ENCODE measurements at places on chromosomes 1 and 21.
A peak's percentile ranks its signal among the peaks of the same experiment; 100 is the strongest.

- no peak for DNase-seq
Measured at GRCh38 chr1:44884746-44885145, 41.7 kb upstream of the PTCH2 start.

GRCh38 chr1:152110860-152111514 lies 4.3 kb downstream of the TCHH start:
- DNase-seq = peak; percentile 31

- DNase-seq = no peak
Measured at GRCh38 chr1:53964109-53964508, 18.0 kb downstream of the LRRC42 start.

GRCh38 chr21:17085707-17086106 lies 427.1 kb upstream of the CXADR start:
- DNase-seq = no peak

- no peak for DNase-seq
Measured at GRCh38 chr21:44294391-44295162, 5.3 kb upstream of the PFKL start.

DNA sequence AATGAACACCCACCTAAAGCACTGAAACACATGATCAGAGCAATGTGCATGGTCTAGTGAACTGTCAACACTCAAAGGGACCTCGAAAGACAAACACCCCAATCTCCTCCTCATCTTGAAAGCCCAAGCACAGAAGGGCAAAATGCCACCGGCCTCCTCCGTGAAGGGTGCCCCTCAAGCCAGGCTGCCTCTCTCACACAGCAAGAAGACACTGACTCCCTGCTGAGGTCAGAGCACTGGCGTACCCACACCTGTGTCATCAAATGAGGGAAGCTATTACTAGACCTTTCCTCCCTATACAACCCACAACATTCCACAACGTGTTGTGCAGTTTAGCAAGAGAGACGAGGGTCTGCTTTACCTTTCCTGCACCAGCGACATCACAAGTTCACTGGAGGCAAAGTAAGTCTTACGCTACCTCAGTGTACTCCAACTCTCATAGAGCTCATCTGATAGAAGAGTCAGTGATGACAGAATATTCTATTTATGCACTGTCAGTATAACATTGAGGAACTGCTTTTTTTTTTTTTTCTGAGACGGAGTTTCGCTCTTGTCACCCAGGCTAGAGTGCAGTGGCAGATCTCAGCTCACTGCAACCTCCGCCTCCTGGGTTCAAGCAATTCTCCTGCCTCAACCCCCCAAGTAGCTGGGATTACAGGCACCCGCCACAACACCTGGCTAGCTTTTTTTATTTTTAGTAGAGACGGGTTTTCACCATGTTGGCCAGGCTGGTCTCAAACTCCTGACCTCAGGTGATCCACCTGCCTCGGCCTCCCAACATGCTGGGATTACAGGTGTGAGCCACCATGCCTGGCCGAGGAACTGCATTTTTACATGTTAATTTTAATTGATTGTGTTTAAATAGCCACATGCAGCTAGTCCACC lies 3.3 kb downstream of the SH3BP5L start:
- no peak for DNase-seq

DNA sequence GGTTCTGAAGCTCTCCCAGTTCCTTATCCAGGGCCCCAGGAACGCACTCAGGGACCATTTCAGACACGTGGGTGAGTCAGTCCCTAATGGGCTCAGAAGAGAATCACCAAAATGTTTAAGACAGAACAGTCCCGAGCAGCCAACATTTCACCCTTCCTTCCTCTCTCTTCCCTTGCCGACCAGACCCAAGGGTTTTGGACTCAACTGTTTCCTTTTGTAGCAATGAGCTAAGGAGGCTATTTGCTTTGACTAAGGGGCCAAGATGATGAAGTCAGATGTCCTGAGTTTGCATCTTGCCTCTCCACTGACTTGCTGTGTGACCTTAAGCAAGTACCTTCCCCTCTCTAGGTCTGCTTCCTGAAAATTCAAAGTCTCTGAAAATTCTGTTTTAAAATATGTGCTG lies 472.3 kb upstream of the VAMP3 start:
- DNase-seq = no peak

DNA sequence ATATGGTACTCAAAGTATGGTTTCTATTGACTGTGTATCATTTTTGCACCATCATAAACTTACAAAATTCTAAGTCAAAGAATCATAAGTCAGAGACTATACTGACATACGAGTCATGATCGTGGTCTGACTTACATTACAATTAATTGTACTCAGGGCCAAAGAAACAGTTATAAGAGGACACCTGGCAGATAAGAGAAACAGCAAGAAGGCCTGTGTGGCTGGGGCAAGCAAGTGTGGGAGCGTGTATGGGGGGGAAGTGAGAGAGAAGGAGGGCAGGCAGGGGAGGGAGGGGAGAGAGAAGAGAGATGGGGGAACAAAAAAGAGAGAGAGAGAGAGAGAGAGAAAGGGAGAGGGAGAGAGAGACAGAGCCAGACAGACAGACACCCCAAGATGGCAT lies 70.9 kb downstream of the RERE start:
- no peak for DNase-seq
